ENCODE measurements at places on chromosomes 16 and 17.

DNA sequence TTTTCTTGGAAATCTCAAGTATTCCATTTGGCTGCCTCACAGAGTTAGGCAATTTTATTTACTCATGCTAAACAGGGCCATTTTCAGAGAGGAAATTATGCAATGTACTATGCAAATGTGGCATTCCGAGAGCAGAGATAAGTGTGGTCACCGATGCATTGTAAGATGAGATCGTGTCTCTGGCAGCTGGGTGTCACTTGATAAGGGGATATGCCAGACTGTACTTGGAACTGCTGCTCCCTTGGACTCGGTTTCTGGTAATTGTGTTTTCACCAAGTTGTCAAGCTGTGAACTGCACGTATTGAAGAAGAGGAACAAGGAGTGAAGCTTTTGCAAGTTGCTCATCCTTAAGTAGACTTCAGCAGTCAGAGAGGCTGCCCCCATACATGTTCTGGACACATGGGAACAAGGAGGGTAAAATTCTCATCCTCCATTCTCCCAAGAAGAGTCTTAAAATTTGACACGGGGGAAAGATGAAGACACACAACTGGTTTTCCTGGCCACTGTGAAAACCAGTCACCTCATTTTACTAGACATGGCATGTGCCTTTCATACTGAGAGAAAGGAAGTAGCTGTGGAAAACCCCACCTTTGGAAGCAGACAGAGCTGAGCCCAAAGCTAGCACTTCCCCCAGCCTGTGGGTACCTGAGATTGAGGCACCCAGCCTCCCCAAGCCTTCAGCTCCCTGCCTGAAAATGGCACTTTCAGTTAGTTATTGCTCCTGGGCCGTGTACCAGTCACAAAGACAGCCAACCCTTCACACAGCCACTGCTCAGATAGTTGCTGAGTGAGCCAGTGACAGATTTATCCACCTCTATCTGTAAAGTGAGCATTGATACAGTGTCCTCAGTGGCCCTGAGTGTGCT is 150.7 kb downstream of the SOCS1 start:
- DNase-seq = peak; percentile 82

- DNase-seq = no peak
These were observed 4.5 kb upstream of the UBALD2 start for GRCh38 chr17:76260669-76261068.

DNA sequence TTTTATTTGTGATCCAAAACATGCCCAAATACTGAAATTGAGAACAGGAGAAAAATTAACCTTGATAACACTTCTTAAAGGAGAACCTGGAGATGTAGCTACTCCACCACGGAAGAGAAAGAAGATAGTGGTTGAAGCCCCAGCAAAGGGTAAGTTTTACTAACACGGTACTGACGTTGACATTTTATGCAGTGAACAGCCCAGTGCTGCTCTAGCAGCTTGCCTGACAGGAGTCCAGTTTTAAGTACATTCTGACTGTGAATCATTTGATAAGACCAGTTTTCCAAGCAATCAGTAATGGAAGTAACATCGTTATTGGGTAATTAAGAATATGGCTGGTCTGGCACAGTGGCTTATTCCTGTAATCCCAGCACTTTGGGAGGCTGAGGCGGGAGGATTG is 6.5 kb downstream of the ORC6 start:
- no peak for DNase-seq

DNA sequence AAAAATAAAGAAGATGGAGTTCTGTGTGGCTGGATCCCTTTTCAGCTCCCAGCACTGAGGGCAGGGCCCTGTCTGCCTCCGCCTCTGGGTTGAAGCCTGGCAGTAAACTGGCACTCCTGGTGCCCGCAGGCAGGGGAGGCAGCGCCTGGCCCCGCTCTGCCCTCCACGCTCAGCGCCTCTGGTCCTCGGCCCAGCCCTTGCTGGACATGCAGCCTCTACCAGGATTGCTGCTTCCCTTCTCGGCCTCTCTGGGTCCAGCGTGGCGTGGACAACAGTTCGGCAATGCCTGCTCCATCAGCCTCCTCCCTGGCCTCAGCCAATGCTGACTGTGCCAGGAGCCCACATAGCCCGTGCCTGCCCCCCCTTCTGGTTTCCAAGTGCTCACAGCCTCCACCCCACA is 84.4 kb upstream of the CHMP6 start:
- DNase-seq = no peak

DNA sequence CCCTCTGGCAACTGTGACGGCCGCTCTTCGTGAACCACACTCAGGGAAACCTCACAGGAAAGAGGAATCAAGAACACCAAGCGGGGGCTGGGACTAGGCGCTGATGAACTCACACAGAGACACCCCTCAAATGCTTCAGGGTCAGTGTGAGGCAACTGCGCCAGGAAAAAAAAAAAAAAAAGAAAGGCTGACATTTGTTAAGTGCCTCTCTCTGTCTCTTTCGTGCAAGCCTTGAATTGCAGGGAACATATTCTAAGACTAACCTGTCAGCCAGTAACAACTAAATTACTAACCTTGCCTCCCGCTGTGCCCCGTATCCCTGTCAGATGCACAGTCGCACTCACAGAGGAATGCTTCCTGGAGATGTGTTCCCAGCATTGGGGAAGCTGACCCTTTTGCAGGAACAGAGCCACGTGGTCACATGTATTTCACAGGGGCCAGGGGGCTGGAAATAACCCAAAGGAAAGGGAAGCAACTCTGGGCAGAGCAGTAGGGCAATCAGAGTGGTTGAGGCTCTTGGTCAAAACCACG is 247.8 kb downstream of the XYLT1 start:
- no peak for DNase-seq
